Activated T-helper 1 cell treated with anti-CD3 and anti-CD28 coated beads, Interleukin-12 subunit alpha, Interleukin-12 subunit beta, Interleukin-2, Interleukin-4 antibody, amounts not matched to agents 30 ng/mL and 10 ng/mL and 1 ng/mL, durations not matched to agents 14 hours and 24 hours and 36 hours (primary cell): ENCODE measurements at places on chromosomes 5 and 9. TPM values are rescaled to one million over a fixed set of nuclear protein-coding genes. Genes with fewer than 3 reads are reported as not detected.

LCN6 gene
- not detected in 2 replicates for total RNA-seq

HTR4 gene
- not detected in 2 replicates for total RNA-seq

STKLD1 gene
- 0.64 and 1.5 TPM in 2 replicates for total RNA-seq

LHX6 gene
- 0.08 TPM in 1 of 2 replicates, not detected in the other for total RNA-seq

FBP1 gene
- total RNA-seq, result 0.39 TPM in 1 of 2 replicates, not detected in the other

CORO2A gene
- total RNA-seq, result 1.3 TPM in 2 replicates

GFI1B gene
- not detected in 2 replicates for total RNA-seq

FYB1 gene
- total RNA-seq, result 100 and 107 TPM in 2 replicates

ANKRD55 gene
- 1.0 and 1.8 TPM in 2 replicates for total RNA-seq

CIZ1 gene
- total RNA-seq, result 154 and 158 TPM in 2 replicates

DNA sequence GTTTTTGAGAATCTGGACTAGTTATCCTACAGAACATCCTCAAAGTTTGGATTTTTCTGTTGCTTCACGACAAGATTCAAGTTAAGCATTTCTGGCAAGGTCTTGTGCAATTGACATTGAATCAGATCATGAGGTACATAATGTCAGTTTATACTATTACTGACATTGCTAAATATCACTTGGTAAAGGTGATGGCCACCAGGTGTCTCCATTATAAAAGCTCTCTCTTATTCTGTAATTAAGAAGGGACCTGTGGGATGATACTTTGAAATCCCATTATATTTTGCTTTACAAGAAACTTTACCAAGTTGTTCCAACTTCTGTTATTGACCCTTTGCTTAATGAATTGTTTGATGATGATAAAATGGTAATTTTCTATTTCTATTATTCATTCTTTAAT is 131.0 kb upstream of the ASTN2 start:
- no peak for DNase-seq

DNA sequence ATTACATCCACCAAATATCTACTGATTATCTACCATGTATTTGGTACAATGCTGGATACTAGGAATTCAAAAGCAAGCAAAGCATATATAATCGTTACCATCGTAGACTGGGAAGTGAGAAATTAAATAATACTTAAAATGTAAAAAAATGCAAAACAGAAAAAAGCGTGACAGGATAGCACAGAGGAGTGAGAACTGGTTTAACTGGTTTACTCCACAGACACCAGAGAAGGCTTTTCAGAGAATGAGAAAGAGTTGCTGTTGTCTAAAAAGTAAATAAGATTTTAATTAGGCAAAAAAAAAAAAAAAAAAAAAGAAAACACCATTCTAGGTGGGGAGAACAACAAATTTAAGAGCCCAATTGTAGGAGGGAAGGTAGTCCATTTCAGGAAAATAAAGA is 657.9 kb upstream of the ST8SIA4 start:
- no peak for DNase-seq

- DNase-seq, result no peak
These were observed 34.1 kb downstream of the ZNF622 start for GRCh38 chr5:16431490-16431889.

- DNase-seq, result no peak
These were observed 141.8 kb downstream of the BRINP1 start for GRCh38 chr9:119227422-119227821.

GRCh38 chr9:99024959-99025358 is 80.0 kb upstream of the TGFBR1 start:
- DNase-seq, result no peak

- no peak for DNase-seq
These were observed 12.6 kb downstream of the PLGRKT start for GRCh38 chr9:5425006-5425628.

DNA sequence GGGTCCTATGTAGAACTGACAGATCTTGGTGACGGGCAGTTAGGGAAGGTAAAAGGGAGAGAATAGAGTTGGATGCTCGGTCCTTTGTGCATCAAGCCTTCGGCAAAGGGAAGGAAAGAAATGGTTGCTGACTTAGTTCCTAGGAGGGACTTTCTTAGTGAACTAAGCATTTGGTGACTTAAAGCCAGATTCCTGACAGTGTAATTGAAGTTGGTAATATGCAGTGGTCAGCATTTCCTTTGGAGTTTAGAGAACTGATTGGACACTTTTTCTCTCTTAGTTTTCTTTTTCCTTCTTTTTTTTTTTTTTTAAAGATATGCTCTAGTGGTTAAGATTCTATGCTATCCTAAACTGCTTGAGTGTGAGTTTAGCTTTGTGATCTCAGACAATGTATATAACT is 2.3 kb downstream of the CLTA start:
- DNase-seq, result no peak

DNA sequence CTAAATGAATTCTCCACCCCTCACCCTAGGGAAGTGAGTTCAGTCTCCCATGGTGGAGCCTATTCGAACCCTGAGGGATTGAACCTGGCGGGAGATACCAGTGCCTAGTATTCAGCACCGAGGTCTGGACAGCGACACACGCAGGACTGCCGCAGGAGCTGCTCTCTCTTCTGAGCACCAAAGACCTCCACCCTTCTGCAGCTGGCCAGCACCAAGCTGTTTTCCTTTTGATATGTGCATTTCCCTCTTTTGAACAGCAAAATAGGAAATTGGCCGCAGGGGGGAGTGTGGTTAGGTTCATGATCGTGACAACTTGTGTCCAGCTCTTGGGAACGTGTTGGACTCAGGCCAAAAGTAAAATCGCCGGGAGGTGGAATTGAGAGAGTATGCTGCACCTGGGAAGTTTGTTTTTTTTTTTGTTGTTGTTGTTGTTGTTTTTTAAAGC is 1.2 kb upstream of the PCSK1 start:
- peak; percentile 3 for DNase-seq

- no peak for DNase-seq
These were observed 2.3 kb downstream of the CNOT8 start for GRCh38 chr5:154860765-154861164.

DNA sequence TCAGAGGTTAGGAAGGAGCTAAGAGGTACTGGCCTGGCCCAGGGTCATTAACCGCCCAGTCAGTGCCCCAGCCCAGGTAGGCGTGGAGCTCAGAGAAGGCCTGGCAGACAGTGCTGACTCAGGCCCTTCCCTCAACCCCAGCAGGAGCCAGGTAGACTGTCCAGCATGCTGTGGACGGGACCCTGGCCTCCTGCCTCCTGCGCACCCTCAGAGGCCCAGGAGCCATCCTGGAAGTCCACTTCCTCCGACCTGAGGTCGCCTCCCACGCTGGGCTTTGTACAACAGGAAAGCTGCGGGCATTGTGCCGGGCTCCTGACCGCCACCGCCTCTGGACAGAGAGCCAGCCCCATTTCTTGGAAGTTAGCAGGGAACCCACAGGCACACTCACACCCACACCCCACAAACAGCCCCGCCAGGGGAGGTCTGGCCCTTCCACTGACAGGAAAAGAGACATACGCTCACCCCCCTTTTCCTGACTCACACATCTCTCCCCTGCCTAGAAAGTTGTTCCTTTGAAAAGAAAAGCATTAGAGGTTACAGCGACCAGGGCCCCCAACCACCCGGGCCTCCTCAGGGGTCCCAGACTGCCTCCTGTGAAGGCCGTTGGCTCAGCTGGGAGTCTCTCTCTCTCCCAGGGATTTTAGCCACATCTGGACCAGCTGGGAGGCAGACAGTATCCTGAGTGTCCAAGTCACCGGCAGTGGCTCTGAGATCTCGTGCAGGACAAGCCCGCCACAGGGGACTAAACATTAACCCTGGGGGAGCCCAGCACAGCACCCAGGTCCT is 7.7 kb downstream of the RALGDS start:
- DNase-seq, result no peak

DNA sequence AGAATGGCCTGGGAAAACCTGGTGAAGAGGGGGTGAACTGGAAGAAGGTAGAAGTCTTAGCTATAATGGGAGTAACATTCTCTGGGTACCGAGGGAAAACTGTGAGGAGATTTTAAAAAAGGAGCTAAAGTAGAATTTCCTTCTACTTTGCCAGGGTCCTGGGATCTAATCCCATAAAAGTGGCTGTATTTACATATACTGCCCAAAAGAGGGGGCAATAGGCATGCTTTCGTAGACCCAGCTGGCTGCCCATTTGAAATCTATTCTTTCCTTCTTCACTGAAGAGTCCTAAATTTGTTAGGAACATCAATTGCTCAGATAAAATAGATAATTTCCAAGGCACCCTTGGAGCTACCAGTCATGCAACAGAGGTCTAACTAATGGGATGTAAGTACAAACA is 159.2 kb downstream of the CDC42SE2 start:
- DNase-seq, result no peak

DNA sequence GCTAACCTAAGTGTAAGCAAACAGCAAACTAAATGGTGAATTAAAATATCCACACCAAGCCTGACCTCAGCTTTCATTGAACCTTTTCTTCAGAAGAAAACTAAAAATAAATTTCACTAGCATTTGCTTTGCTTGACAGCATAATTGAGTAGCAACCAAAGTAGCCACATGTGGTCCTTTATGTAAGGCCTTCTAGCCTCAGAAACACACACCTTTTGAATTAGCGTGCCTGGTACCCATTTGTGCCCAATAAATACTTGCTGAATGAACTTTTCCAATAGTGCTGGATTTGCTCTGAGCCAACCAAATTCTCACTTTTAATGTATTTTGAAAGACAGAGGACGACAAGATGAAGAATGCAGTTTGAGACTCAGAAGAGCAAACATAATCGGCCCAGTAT is 2.1 kb upstream of the NIPBL start:
- DNase-seq, result no peak

DNA sequence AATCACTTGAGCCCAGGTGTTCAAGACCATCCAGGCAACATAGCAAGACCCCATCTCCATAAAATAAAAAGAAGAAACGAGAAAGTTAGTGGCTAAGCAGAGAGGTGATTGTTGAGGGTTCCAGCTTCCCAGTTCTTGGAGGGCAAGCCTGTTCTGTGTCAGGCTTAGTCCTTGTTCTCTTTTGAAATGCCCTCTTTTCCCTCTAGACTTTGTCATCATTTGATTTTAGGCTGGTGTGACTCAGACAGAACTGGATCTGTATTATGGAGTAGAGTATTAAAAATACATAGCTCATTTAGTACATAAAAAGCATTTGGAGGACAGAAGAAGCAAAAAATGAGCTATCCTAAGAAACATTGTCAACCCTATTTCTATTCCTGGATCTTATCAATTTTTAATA is 159.4 kb downstream of the CD180 start:
- no peak for DNase-seq

DNA sequence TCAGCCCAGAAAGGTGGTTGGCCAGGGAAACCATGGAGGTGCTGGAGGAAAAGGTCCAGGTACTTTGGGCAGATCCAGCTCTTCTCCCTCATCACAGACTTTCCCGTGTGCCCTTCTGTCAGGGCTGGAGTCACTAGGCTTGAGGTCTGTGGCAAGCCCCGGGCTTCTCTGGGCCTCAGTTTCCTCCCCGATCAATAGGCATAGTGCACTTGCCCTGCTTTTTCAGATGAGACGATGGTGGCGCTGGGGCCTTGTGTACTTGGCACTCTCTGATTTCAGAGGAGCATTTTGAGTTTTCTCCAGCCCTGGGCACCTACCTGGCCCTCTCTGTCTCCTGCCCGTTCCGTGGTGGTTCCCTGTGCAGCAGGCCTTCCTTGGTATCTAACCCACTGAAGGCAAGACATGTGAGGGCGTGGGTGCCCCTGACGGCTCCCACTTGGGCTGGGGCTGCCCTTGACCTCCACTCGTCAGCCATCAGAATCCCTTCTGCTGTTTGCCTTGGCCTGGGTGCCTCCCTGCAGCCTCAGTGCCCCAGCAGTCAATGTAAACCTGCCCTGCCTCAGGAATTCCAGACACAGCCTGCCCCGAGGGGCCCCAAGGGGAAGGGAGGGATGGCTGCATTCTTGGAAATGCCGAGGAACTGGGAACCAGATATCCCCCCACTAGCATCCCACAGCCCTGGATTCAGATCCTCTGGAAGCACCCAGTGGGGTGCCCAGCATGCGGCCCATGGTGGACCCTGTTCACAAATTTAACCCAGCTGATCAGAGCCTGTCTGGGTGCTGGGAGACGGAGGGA is 66.3 kb upstream of the COL5A1 start:
- no peak for DNase-seq

DNA sequence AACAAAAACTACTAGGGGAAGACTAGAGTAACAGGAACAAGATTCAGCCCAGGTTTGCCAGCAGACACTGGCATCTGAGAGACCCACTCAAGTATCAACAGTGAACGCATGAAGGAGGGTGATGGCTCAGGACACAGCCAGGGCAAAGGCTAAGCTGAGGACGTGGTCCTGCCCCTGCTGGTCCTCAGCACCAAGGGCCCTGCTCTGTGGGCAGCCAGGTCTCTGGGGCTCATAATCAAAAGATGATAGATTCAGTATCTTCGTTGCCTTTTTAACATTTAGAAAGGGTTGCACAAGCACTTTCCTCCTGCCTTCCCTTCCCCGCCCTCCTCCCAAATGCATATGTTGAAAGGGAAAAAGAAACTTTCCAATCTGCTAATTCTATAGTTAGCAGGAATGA is 31.5 kb downstream of the MACROH2A1 start:
- no peak for DNase-seq

- peak; percentile 95 for DNase-seq
These were observed at the start of gene FBXO38 for GRCh38 chr5:148383564-148384379. TSS of gene FBXO38 (plus strand) at chr5:148383958. CDS start at chr5:148394777, 10,819 bp downstream.

GRCh38 chr9:129769669-129770068 is 16.8 kb upstream of the PTGES start:
- DNase-seq, result no peak

GRCh38 chr9:134517069-134517680 is 124.4 kb upstream of the COL5A1 start:
- no peak for DNase-seq

DNA sequence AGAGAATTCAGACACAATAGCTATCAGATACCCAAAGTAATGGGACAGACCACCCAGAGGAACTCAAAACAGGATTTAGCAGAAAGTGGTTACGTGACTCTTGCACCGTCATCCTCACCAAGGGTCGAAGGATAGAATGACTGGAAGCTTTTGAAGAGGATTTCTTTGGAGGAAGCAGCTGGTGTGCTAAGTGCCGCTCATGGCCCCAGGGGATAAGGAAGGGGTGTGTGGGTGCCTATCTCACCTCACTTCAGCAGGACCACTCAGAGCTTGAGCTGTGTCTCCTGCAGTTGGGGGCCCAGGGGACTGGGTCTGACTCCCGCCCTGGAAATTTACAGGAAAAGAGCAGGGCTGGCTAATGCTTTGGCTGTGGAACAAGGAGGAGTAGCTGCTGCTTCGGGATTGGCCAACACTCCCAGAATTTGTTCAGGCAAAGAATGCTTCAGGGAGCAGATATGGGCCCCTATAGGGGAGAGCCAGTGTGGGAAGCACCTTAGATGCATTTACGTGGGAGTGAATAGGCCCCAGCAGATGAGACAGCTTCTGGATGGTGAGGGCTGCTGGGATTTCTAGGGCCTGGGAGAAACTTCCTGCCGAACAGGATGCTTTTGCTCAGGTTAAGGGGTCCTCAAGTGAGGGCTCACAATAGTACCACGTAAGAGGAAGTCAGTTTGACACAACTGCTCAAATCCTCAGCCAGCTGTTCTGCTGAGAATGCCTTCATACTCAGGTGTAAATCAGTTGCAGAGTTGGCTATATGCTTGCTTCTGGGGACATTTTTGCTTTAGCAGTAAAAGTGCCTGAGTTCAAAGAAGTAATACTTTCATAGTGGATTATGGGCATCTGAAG is 29.1 kb upstream of the TOMM5 start:
- no peak for DNase-seq

- no peak for DNase-seq
These were observed 163.5 kb downstream of the CD180 start for GRCh38 chr5:67032921-67033664.

- no peak for DNase-seq
These were observed 7.9 kb upstream of the ZNF608 start for GRCh38 chr5:124754206-124754927.

- DNase-seq, result no peak
These were observed 156.4 kb upstream of the ADAMTS16 start for GRCh38 chr5:4983701-4984100.

- no peak for DNase-seq
These were observed 15.7 kb downstream of the NUDT12 start for GRCh38 chr5:103546858-103547257.

- DNase-seq, result no peak
These were observed 18.0 kb downstream of the ORM2 start for GRCh38 chr9:114347675-114348074.
